A549 treated with AZD2906 at 1 μM for 4 hours (cell line): ENCODE measurements at places on chromosomes 4 and X. TPM values are rescaled to one million over a fixed set of nuclear protein-coding genes. Genes with fewer than 3 reads are reported as not detected.

Gene MAGEB2
- not detected in 5 replicates for total RNA-seq

Gene CT45A10
- total RNA-seq, result 0.19 to 0.56 TPM (median 0.32 TPM) in 4 of 5 replicates, not detected in the other

Gene PRDM5
- 3.9 to 4.9 TPM (median 4.2 TPM) in 5 replicates for total RNA-seq

Gene TLR10
- total RNA-seq, result 0.02 TPM in 1 of 5 replicates, not detected in the others

Gene PDE6B
- total RNA-seq, result not detected in 5 replicates

Gene HSFX2
- total RNA-seq, result 0.13 to 0.18 TPM (median 0.15 TPM) in 4 of 5 replicates, not detected in the other
